Stimulated activated CD4-positive, alpha-beta T cell treated with anti-CD3 and anti-CD28 coated beads, Interleukin-15, amount 100 ng/mL, for 24 hours (primary cell): ENCODE measurements at places on chromosomes 1 and 21.

GRCh38 chr1:162983671-162984425 lies 85.3 kb upstream of the RGS4 start:
- no peak for DNase-seq

DNA sequence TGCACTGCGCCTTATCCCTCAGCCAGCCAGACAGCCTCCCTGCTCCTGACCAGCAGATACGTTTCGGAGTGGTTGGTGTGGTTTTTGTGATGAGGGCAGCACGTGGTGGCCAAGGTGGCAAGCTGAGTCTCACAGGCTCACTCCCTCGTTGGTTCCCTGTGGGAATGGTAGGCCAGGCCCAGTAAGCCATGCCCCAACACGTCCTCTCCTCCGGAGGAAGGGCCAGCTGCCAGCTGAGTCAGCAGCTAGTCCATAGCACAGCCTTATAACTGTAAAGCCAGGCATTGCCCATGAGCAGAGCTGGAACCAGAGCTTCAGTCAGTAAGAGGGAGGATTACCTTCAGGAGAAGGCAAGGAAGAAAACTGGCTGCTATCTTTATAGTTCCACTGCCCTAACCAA lies 29.5 kb downstream of the SZRD1 start:
- no peak for DNase-seq

GRCh38 chr1:207393610-207394009 lies 60.5 kb upstream of the CR2 start:
- no peak for DNase-seq

- DNase-seq, result no peak
Measured at GRCh38 chr1:48017716-48018115, 20.5 kb upstream of the TRABD2B start.

DNA sequence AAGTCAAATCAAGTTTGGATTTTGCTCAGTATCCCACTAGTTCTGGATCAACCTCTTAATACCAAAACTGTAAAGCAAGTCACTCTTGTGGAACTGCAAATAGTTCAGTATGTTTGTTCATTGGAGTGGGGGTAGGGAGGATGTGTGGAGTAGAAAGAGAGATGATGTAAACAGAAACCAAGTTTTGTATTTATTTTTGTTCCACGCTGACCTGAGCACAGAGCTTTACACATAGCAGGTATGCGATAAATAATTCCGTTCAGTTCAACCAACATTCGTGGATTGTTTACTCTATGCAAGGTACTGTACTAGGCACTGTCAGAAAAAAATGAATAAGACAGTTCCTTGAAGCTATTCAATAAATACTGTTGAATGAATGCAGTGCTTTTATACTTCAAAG lies 4.5 kb upstream of the ZNF644 start:
- no peak for DNase-seq
